ENCODE measurements at places on chromosomes 1 and 21.

DNA sequence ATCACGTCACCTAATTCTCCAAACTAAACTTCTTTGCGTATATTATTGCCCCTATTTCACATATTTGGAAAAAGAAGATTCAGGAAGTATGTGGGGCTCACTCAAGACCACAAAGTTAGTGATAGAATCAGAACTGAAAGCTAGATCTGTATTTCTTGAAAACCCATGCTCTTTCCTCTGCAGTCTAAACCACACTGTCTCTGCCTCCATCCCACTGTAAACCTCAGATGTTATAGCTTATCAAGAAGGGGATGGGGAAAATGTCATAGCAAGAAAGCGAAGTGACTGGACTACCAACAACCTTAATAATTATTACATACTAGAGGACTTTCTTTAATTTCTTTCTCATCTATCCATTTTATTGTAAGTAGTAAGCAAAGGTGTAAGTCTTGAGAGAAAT lies 257.7 kb upstream of the SGIP1 start:
- no peak for DNase-seq

GRCh38 chr1:200638073-200638472 lies 17.5 kb upstream of the KIF14 start:
- no peak for DNase-seq

DNA sequence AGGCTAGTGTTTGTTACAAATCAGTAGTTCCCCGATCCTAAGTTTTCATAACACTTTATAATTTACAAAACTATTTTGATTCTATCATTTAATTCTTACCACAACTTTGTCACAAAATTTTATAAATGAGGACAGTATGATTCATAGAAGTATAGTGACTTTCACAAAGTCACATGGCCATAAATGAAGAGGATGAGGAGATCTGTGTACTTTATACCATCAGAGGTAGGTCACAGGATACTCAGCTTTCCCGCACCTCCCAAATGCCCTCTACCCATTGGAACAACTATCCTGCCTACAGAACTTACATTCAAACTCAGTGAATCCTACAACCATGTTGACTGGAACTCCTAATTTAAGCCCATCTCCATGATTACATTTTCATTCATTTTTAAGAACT lies 56.3 kb downstream of the TNFSF4 start:
- no peak for DNase-seq

DNA sequence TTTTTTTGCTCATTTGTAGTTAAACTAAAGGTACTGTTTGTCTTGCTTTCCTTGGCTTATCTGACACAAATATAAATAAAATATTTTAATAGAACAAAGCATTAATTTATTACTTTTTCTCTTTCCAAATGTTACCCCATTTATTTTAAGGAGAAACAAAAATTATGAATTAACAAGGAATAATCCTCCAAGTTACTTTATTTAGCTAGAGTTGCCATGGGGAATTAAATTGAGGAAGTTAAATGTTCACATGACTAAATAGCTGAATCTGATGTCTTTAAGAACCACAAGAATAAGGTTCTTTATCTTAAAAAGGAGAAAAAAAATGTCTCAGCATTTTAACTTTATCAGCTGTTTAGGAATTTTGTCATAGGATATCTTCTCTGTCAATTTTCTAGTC lies 12.3 kb downstream of the ATG4C start:
- DNase-seq, result no peak

DNA sequence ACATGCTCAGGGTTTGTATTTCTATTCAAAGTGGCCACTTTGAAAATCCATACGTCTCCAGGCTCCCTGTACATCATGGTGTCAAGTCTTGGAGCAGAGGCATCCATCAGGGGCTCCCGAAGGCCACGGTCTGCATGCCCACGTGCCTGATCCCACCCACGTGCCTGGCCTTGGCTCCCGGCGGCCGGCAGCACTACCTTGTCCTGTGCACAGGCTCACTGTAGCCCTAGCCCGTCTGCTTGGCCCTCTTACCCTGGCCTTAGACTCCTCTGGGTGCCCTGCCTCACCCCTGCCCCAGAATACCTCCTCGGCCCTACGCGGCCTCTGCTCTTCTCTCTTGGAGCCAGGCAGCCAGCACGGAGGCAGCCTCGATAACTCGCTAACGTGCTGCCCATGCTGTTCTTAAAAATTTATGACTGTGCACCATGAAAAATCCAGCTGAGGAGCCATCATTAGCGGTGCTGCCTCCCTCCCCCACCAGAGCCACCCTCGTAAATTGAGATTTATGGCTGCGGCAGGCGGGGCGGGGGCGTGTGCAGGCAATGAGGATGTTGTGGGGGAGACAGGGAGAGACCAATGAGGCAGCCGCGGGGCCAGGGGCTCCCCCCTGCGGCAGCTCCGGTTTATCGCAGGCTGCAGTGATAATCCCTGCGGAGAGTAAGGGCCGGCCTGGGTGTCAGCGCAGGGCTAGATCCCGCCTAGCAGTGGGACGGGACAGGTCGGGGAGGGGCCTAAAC lies 24.6 kb downstream of the DMAP1 start:
- peak; percentile 79 for DNase-seq

GRCh38 chr1:30382496-30382895 lies 340.9 kb downstream of the MATN1 start:
- no peak for DNase-seq

DNA sequence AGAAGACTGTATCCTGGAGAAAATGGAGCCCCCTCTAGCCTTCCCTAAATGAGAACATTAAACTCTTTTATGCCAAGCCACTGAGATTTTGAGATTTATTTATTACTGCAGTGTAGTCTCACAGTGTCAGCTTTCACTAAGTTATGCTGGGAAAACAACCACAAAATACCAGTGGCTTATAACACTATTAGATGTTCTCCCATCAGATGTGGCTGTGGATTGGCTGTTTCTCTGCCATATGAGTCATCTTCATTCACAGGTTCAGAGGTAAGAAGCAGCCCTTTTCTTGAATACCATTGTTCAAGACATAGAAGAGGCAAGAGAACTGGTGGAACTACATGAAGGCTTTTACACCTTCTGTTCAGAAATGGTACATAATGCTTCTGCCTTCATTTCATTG lies 32.1 kb upstream of the ST6GALNAC5 start:
- no peak for DNase-seq

- no peak for DNase-seq
Observed at GRCh38 chr1:186838380-186839040, 9.8 kb downstream of the PLA2G4A start.
